Bone marrow (tissue), 2 donors: ENCODE measurements at places on chromosomes 12 and 14.

DNA sequence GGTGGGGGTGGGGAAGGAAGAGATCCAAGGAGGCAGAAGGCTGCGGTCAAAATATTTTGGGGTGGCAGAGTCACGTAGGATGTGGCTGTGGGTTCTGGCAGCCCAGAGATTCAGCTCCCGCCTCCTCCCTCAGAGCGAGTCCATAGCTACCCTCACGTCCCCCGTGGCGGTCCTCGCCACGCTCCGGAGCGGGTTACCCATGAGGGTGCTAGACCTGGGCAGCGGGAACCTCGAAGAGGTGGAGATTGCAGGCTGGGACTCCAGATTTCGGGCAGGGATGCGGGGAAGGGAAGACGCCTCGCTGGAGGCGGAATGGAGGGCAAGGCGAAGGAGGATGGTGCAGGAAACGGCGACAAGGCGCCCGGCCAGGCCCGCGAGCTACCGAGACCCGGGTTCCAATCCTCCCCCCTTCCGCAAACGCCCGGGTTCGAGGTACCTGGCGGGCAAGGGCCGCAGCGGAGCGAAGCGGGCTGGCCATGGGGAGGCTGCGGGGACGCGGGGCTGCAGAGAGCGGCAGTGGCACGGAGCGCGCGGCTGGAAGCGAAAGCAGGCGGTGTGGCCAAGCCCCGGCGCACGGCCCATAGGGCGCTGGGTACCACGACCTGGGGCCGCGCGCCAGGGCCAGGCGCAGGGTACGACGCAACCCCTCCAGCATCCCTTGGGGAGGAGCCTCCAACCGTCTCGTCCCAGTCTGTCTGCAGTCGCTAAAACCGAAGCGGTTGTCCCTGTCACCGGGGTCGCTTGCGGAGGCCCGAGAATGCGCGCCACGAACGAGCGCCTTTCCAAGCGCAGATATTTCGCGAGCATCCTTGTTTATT lies 46.2 kb downstream of the BCAT1 start:
- DNase-seq = peak; percentile 43

GRCh38 chr12:131249246-131250027 lies 295.7 kb downstream of the ADGRD1 start:
- DNase-seq = no peak

DNA sequence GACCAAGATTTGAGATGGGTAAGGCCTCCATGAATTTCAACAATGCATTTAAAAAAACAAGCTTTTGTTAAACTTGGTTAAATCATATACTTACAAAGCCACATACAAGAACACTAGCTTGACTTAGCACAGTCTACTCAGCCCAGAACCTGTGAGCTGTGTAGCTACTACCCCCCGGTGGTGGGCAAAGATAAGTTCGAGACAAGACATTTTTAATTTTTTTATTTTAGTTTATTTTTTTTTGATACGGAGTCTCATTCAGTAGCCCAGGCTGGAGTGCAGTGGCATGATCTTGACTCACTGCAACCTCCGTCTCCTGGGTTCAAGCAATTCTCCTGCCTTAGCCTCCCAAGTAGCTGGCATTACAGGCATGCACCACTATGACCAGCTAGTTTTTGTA lies 3.7 kb upstream of the NECAP1 start:
- DNase-seq = peak; percentile 36

DNA sequence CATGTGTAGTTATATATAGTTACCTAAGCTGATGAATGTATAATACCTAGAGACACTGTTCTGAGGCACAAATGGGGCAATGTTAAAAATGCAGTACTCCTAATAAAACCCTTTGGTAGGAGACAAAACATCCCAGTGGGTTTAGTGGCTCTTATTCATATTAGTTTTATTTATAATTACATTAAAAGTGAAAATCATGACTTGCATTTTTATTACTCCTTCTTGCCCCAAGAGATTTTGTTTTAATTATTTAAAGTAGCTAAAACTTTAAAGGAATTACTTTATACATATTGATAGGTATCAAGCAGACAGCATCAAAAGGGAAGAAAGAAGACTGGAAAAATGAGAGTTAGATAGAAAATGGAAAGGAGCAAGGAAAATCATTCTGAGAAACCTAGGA lies 688.6 kb downstream of the GALC start:
- DNase-seq = no peak

GRCh38 chr12:51798501-51798900 lies 50.0 kb downstream of the FIGNL2 start:
- DNase-seq = no peak

DNA sequence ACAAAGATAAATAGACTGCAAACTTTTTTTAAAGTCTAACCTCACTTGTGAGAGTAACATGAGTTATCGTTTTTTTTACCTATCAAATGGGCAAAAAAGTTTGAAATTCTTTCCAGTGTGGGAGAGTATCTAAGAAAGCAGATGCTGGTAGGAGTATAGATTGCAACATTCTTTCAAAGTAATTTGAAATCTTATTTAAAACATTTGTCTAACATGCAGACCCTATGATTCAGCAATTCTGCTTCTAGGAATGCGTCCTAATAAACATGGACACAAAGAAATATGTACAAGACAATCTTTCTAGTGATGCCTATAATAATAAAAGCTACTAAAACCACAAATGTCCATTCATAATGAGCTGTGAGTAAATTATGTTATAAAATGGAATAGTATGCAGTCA lies 110.4 kb upstream of the TMCC3 start:
- DNase-seq = no peak

DNA sequence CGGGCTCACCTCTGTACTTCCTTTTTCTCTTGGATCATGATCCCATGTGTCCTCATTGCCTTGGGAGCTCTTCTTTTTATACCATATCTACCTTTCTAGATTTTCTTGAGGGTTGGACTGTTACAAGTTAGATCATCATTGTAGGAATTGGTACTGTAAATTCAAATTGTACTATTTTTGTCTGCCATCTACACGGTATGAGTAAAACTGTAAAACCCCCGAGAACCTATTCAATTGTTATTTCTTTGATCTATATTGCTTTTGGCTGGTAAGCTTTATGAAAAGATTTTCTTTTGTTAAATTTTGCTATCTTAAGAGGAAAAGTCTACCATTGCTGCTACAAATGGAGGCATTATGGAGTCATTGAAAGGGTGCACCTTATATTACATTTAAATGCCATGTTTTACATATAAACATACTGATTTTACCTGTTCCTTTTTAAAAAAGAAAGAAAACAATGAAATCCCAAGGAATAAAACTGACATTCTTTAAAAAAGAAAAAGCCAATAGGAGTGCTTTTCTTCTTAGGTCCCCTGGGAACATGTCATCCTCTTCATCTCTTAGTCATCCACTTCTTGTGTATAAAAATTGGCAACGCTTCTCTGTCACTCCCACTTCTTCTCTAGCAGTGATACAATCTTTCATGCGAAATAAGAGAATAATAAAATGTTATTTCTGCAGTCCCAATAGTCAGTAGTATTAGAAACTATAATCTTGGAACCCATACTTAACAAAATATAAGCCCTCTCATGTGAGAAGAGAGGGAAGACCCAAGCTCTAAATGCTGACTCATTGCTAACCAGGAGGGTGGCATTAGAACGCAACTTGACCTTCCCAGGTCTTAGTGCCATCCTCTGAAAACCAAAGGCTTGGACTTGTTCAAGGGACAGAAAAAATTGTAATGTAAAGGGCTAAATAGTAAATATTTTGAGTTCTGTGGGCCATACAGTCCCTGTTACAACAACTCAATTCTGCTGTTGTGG lies 20.4 kb downstream of the RGS6 start:
- DNase-seq = no peak

- no peak for DNase-seq
Observed at GRCh38 chr12:45343269-45344051, 127.6 kb downstream of the ANO6 start.

DNA sequence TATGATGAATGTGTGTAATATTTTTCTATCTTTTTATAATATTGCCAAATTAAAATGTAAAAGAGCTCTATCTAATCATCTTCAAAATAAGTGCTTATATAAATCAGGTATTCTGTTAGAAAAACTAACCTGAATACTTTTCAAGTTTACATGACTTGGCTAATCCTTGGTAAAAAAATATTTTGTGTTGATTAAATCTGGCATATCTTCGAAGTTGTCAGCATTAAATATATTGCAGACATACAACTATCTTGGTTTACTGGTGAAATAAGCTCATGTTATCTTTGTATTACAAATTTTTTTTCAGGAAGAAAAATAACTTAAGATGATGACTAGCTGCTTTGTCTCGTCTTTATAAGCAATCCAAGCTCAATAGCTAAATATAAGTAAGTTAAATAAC lies 39.6 kb downstream of the MGAT4C start:
- DNase-seq = no peak

DNA sequence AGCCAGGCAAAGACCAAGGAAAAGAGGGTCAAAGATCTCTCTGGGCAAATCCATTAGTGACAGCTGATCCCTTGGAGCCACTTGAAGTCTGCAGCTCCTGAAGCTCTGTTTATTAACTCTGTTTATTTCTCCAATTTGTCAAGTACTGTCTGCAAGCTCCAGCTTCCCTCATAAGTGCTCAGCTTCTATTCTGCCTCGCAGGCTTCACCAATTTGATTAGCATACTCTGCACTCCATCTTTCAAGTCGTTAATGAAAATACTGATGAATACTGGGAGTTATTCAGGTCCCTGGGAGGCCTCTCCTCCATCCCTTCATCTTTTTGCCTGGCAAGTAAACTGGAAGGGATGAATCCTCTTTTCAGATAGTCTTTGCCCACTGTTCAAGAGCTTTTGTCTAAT lies 54.3 kb downstream of the TTC9 start:
- DNase-seq = no peak

GRCh38 chr12:120169946-120170345 lies 24.6 kb downstream of the GCN1 start:
- DNase-seq = no peak

GRCh38 chr12:19915392-19916195 lies 452.7 kb upstream of the PDE3A start:
- DNase-seq = no peak

- no peak for DNase-seq
Observed at GRCh38 chr12:2374092-2374906, 321.5 kb downstream of the CACNA1C start.

- DNase-seq = no peak
Observed at GRCh38 chr12:46839964-46840363, 14.2 kb upstream of the SLC38A4 start.

GRCh38 chr12:105939181-105939721 lies 199.5 kb downstream of the NUAK1 start:
- no peak for DNase-seq

DNA sequence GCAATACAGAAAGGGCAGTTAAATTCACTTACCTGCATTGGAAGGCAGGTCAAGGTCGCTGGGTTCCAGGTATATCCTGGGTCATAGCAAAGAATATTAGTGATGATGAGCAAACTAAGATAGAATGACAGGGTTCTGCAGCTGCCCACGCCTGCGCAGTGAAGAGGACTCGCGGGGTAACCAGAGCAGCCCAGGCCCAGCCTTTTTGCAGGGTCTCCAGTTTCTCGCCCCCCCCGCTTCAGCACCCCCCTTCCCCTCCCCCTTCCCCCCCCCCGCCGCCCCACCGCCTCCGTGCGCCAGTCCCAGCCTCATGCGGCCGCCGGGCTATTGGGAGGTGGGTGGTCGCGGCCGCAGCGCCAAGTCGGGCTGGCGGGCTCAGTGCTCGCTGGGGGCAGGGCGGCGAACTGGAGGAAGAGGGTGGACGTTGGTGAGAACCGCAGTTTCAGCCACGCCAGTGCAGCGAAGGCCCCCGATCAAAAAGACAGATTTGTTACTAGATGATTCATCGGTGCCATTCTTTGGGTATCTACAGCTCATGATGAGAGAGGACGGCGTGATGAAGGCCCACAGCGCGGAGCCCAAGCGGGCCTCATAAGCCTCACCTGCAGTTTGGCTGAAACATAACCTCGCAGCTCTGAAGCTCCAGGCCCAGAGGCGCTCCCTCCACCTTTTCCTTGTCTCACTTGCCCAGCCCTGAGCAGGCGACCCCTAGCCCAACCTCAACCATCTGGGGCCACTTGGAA lies 20.2 kb downstream of the SLC2A3 start:
- no peak for DNase-seq

GRCh38 chr12:54201001-54201794 lies 12.4 kb upstream of the SMUG1 start:
- peak; percentile 37 for DNase-seq

- DNase-seq = no peak
Observed at GRCh38 chr14:54291491-54292191, 105.2 kb upstream of the CDKN3 start.

GRCh38 chr12:45518291-45519235 lies 210.9 kb upstream of the ARID2 start:
- no peak for DNase-seq
